NCI-H1105 treated with DMSO at 0.1 percent for 48 hours (cell line): ENCODE measurements at places on chromosomes 1 and 21.
A peak's percentile ranks its signal among the peaks of the same experiment; 100 is the strongest.

DNA sequence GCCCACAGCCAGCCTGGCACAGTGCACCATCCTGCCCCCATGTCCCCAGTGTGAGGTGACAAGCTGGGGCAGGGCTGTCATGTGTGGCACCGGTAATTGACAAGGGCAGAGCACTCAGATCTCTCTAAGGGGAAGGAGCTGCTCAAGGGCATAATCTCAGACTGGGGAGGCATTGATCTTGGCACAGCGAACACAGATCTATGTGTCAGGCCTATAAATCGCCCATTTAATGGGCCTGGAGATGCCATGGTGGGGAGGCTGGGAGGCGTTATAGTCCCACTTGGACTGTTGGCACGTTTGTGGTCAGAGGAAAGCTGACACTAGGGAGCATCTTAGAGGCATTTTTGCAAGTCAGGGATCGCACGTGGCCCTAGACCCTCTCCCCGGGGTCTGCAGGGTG is 594.1 kb downstream of the PTPRU start:
- DNase-seq, result no peak

GRCh38 chr1:216210081-216210480 is 213.2 kb downstream of the USH2A start:
- DNase-seq, result no peak

DNA sequence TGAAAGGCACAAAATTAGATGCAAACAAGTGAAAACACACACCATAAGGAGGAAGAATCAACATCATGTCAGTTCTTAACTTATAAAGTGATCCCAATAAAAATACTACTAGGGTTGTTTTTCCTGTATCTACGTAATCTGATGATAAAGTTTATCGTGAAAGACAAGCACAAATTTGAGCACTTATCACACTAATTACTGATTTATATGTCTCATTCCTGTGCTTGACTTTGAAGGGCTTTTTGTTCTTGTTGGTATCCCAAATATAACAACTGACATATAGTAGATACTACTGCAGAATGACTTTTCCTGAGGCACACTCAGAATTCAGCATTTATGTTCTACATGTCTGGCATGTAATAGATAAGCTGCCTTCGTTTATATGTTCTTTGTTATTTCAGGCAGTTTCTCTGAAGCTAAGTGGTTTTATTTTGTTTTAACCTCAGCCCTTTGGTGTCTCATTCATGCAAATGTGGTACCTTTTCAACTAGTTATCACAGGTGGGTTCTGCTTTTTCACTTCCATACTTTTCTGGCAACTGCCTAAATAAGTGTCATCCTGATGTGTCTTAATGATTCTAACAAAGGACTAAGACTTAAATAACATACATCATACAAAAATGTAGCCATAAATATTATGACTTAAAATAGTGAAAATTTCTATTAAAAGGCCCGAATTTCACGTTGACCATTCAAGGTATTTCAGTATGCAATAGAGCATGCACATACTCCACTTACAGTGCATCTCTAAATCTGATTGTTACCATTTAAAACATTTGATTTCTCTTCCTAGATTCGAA is 73.2 kb downstream of the LRRC8C start:
- no peak for DNase-seq

DNA sequence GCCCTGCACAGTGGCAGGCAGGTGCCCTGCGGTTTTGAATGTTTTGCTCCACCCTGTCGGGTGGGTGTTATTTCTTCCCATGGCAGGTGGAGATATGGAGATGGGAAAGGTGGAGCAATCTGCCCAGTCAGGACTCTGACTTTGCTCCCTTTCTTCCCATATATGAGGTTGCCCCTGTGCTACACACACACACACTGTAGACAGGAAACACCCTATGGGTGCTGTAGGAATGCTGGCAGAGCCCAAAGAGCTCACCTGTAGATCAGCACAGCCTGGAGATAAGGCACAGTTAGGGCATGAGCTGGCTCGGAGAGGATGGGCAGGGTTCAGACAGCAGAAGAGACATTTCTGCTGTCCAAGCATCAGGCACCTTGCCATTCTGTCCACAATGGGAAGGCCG is 246.0 kb upstream of the AJAP1 start:
- no peak for DNase-seq

GRCh38 chr1:45412899-45413298 is 72.7 kb upstream of the MUTYH start:
- DNase-seq, result no peak

- DNase-seq, result no peak
Observed at GRCh38 chr1:235888119-235888643, 21.5 kb upstream of the LYST start.

DNA sequence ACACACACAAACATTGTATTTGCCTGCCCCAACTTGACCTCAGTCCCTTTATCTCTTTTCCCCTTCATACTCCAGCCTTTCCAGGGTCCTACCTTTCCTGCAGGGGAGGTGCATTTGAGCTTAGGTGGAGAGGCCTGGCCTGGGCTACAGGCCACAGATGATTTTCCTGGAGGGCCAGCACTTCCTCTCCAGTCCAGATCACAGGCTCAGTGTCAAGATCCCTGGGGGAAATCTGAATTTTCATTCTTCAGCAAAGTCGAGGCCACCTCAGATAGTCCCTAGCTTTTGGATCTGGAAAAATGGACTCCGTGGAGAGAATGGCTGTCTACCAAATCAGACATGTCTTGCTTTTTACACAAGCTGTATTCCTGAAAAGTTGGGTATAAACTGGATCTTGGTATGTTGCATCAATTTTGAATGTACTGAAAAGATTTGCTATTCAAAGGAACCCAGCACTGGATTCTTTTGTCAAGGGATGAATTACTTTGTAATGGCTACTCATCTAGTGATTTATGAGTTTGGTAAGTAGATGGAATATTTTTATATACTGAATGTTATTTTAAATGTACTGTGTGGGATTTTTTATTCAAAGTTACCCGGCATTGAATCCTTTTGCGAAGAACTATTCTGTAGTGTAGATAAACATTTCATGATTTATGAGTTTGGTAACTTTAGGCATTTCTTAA is 78.7 kb downstream of the DDR2 start:
- DNase-seq, result no peak

DNA sequence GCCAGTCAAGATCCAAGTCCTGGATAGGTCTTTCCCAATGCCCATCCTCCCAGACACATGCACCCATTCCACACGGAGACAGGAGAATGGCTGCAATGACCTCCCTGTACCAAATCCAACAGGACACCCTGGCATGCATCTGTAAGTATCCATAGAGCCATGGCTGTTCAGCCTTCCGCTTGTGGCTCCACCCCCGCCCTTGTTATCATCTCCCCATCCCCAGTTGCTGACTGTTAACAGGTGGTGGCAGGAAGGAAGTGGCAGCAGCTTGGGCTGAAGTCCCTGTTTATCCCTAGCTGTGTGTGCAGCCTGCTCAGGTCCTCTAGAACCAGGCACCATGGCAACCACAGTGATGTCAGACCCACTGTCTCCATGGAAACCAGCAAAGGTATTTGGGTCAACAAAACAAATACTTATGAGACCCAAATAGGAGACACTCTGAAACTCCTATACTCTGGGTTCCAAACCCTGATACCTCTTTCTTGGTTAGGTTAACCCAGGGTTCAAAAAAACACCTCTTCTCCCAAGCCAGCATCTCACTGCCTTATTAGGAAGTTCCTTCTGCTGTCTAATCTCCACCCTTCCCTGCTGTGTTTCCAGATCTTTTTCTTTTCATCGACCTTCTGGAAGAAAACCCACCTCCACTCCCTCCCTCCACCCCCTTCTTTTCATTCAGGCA is 721 bp downstream of the PBXIP1 start:
- peak; percentile 83 for DNase-seq

DNA sequence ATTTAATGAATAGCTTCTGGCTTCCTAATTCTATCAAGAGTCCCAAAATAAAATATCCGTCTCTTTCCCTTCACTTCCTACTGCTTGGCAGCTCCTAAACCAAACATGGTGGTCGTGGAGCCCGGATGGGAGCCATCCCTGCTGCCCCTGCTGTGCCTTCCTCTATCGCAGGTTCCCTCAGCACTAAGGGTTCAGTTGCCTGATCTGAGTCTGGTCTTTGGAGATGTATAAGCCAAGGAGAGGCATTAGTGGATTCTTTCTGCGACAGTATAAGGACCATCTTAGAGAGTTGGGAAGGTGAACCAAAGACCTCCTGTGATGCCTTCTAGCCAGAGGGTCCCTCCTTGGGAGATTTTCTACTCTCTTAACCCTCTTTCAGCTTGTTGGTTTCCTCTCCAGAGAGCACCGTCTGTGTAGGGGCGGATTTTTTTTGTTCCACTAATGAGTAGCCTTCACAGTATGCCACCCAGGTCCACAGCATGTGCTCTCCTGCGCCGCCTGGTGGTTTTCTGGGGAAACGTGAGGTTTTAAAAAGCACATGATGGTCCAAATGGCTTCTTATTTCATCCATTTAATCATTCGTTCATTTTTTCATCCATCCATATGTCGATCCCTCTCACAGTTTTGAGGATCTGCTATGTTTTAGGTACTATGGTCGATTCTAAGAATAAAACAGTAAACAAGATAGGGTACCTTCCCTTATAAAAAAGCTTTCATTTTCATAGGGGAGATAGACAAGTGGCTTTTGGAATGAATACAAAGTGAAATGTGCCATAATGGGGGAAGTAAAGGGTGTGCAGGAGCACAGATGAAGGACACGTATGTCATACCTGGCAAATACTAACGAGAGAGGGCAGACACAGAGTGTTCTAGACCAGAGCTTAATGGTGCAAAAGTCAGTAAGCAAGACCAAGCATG is 71.0 kb downstream of the NFASC start:
- DNase-seq, result peak; percentile 71
